ENCODE measurements at places on chromosomes 1 and 21.

GRCh38 chr1:183544598-183545297 is 45.5 kb downstream of the NCF2 start:
- no peak for DNase-seq

DNA sequence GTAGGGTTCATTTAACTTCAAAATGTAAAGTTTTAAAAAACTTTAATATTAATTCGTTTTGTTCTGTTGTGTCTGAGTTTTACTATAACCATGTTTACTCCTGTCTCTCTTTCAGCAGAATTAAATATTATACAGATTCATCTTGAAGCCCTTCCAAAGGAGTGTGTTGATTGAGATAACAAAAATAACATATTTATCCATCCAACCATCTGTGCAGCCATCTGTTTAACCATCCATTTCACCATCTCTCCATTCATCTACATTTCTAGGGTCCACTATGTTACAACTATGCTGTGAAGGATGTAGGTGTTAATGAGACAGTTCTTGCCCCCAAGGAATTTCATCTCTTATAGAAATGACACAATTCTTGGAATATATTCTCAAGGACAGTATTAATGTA is 36.0 kb upstream of the GNG12 start:
- no peak for DNase-seq

- DNase-seq = peak; percentile 47
Measured at GRCh38 chr1:15417059-15417934, 7.6 kb downstream of the EFHD2 start.

DNA sequence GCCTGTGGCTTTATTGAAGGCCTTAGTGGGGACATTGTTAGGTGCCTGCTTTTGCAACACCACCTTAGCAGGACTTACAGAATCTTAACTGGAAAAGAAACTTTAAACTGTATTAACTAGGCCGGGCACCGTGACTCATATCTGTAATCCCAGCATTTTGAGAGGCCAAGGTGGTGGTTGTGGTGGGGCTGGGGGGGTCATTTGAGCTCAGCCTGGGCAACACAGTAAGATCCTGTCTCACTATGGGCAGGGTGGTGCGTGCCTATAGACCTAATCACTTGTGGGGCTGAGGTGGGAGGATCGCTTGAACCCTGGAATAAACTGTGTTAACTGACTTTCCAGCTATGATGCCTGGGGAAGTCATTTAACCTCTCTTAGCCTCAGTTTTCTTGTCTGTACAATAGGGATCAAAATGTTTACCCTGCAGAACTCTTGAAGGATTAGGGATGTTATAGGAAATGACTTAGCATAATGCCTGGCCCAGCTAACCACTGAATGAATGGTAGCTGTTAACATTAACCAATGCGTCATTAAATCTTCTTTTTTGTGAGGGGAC is 39.5 kb downstream of the IER5 start:
- DNase-seq = no peak

DNA sequence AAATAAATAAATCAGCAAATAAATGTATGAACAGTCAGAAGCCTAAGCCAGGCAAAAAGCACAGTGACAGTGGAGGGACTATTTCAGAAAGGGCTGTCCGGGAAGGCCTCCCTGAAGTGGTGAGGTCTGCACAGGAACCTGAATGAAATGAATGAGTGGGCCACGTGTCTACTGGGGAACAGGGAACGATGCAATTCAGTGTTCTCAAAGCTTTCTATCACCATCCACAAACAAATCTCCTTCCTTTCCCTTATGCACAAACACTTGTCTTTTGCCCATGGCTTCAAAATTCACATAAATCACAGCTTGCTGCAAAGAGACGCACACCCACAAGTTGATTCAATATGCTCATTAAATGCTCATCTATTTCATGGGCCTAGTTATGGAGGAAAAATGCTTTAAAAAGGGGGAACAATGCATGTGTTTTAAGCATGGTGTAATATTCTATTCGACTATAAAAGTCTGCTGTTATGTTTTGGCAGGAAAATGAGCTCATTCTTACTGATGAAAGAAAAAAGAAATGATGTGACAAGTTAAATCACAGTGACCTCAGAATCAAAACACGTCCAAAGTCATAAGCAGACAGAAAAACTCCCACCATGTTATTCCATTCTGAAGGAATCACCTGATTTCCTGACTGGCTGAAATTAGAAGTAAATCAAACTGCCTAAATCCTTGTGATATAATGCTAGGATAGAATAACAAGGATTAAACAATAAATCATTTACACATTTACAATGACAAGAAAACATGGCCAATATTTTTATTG is 21.6 kb downstream of the URB1 start:
- no peak for DNase-seq

DNA sequence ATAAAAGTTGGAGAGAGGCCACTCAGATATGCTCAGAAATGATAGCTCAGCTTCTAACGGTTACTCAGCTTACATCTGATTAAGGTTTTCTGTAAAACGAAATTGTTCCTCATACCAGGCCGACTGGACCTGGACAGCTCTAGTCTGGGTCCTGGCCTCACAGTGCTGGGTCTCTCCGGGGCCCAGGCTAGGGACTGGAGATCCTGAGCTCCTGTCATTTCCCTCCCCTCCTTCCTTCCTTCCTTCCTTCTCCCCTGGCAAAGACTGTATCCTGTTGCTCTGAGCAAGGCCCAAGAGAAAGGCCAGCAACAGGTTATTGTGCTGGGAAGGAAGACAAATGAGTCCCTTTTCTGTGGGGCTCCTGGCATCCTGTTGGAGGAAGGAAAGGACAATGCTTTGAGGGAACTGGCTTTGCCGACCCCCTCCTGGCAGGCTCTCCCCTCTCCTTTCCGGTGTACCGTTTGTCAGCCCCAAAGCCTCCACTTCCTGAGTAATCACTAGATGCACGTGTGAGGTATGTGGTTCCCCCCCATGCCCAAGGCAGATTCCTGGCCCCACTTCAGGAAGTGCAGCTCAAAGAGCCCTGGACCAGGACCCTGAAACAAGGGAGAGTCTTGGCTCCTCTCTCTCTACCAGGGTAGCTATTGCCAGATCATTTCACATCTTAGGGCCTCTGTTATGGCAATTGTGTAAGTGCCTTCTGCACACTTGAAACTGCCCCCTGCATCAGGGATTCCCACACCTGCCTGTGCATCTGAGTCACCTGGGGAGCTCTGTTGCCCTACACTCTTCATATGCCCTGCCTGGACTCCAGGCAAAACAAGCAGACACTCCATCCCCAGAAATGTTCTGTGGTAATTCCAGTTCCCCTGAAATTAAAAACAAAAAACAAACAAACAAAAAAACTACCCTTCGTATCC is 212.7 kb upstream of the FGGY start:
- DNase-seq = no peak

DNA sequence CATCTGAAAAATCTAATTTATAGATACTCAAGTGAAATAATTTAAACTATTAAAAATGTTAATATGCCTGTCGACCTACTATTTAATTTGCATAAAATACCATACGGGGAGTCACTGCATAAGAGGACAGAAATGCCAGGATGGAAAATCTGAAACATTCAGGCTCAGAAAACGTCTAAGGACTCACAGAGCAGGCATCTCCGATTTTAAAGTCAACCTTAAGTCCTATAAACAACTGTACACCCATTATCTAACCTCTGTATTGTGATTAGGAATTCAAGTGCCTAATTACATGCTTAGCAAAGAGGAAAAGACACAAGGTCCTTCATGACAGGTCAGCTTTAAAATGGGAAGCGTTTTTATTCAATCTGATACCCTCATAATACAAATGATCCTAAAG is 49.2 kb downstream of the ZBTB18 start:
- DNase-seq = no peak

- DNase-seq = no peak
Measured at GRCh38 chr1:243275316-243275715, 19.5 kb downstream of the SDCCAG8 start.

DNA sequence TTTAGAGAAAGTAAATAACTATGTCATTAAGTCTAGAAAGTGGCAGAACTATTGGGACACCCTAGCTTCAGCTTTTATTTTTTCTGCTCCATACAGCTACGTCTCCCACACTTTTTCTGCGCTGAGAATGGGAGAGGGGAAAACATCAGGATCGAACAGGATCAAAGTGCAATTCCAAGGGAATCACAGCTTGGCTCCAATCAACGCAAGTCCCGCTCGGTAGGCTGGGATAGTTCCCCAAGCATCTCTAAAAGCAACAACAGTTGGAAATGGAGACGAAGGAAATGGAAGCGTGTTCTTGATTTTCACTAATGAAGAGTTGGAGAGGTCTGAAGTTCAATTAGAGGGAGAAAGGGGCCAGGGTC is 536 bp downstream of the HMGCL start:
- no peak for DNase-seq

- no peak for DNase-seq
Measured at GRCh38 chr1:107389410-107390396, 248.9 kb downstream of the NTNG1 start.

DNA sequence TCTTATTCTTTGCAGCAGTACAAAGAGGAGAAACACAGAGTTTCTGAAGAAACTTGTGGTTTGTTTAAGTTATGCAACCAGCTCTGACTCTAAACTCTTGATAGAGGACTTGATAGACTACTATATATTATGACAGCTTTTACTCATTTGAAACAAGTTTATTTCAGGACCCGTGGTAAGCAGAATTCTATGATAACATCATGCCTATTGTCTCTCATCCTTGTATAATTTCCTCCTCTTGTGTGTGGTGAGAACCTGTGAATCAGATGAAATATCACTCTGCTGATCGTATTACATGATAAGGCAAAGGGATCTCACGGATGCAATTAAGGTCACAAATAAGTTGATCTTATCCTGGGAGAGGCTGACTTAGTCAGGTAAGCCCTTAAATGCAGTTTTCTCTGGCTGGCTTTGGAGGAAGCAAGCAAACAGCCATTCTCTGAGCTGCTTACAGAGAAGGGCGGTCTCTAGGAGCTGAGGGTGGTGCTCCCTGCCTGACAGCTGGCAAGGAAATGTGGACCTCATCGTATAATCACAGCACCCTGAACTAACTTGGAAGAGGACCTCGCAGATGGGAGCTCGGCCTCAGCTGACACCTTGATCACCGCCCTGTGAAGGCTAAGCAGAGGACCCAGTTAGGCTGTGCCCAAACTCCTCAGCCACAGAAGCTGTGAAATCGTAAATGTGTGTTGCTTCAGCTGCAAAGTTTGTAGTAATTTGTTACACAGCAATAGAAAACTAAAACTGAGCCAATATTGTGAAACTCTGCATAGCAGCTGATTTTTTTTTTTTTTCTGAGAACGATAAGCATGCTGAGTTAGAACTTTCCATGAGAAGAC is 151.1 kb upstream of the DPT start:
- DNase-seq = no peak

GRCh38 chr1:223654083-223654482 is 11.4 kb downstream of the CAPN8 start:
- no peak for DNase-seq

GRCh38 chr1:1024771-1025699 is 5.1 kb downstream of the AGRN start:
- DNase-seq = no peak

GRCh38 chr1:227793948-227794816 is 21.3 kb upstream of the PRSS38 start:
- no peak for DNase-seq

DNA sequence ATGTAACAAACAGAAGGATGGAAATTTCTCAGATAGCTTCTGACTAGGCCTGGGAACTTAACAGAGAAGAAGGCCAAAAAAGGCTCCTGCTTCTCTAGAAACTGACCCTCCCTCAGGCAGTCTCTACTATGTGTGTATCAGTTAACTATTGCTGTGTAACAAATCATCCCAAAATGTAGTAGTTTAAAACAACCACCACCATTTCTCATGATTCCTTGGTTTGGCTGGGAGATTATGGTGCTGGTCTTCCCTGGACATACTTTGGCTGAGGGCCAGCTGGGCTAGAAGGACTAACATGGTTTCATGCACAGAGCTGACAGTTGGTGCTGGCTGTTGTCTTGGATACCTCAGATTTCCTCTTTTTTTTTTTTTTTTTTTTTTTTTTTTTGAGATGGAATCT is 26.2 kb upstream of the CNN3 start:
- DNase-seq = no peak

- DNase-seq = no peak
Measured at GRCh38 chr21:31038376-31038775, at the start of gene KRTAP19-8. TSS of gene KRTAP19-8 (minus strand) at chr21:31038476. CDS start at chr21:31038443, 33 bp downstream.

GRCh38 chr1:69502991-69503390 is 64.7 kb upstream of the LRRC7 start:
- DNase-seq = no peak

- DNase-seq = no peak
Measured at GRCh38 chr1:49765034-49765433, 258.7 kb downstream of the AGBL4 start.

DNA sequence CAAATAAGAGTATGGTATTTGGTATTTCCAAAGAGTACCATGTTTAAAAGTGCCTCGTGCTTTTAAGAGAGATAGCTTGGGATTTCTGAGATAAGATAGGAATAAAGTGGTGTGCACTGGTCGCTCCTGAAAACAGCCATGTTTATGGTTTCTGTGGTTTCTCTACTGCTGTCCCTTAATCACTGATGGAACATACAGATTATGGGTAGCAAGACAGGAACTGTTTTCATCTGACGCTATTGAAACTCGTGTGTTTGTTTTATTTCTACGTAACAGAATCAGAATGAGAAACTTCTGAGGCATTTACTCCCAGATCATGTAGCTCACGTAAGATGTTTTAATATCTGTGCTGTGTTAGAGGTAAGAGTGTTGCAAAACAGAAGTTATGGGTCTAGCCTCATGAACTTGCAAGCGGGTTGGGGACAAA is 126.0 kb downstream of the KIAA0319L start:
- no peak for DNase-seq

DNA sequence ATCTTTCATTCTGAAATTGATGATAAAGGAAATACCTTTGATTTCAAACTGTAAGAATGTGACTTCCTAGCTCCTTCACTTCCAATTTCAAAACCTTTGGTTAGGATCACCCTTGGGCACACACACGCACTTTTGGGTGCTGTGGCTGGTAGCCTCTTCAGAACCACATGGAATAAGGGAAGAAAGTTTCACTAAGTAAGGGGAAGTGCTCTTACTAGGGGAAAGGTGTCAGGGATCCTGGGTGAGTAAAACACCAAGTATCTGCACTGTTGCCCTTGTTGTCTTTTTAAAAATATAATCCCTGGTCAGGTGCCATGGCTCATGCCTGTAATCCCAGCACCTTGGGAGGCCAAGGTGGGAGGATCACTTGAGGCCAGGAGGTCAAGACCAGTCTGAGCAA is 132.4 kb downstream of the SDCCAG8 start:
- no peak for DNase-seq

GRCh38 chr1:55631509-55631908 is 416.3 kb upstream of the USP24 start:
- no peak for DNase-seq

DNA sequence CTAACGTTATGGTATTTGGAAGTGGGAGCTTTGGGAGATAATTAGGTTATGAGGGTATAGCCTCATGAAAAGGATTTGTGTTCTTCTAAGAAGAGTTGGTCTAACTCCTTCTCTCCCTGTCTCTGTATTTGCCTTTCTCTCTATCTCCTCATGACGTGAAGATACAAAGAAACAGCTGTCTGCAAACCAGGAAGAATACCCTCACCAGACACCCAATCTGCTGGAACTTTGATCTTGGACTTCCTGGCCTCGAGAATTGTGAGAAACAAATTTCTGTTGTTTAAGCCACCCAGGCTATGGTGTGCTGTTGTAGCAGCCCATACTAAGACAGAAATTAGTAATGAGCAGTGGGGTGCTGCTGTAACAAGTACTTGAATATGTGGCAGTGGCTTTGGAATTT is 16.1 kb downstream of the C1orf141 start:
- no peak for DNase-seq

GRCh38 chr1:185244015-185244747 is 72.9 kb downstream of the IVNS1ABP start:
- no peak for DNase-seq

GRCh38 chr1:115976921-115977498 is 697 bp downstream of the SLC22A15 start:
- no peak for DNase-seq

GRCh38 chr1:27544834-27545233 is 54.9 kb upstream of the WASF2 start:
- no peak for DNase-seq
